Lung (tissue), 17 donors: ENCODE measurements at places on chromosomes 7 and 10. TPM values are rescaled to one million over a fixed set of nuclear protein-coding genes. Genes with fewer than 3 reads are reported as not detected.

Gene SBDS
- 100 TPM for polyA plus RNA-seq

Gene CALML3
- polyA plus RNA-seq, result 0.04 TPM

Gene DDX50
- 24.6 TPM for polyA plus RNA-seq

Gene SAP25
- polyA plus RNA-seq, result 3.7 TPM

Gene AEBP1
- polyA plus RNA-seq, result 68.3 TPM

Gene DNAH11
- 3.5 TPM for polyA plus RNA-seq

Gene PRKAG2
- polyA plus RNA-seq, result 22.3 TPM

Gene HPS6
- 10.8 TPM for polyA plus RNA-seq

Gene ZNF467
- 11.2 TPM for polyA plus RNA-seq

Gene GRM8
- 0.24 TPM for polyA plus RNA-seq

Gene GIMAP5
- 47.9 TPM for polyA plus RNA-seq
